Activated T-helper 2 cell treated with anti-CD3 and anti-CD28 coated beads, Interferon-gamma antibody, Interleukin-2, Interleukin-4, amounts not matched to agents 10 μg/mL and 5 μg/mL and 100 μg/mL, durations not matched to agents 14 hours and 24 hours and 36 hours (primary cell): ENCODE measurements at places on chromosomes 12 and 14. TPM values are rescaled to one million over a fixed set of nuclear protein-coding genes. Genes with fewer than 3 reads are reported as not detected.

GRCh38 chr14:80403036-80403435 is 191.7 kb upstream of the DIO2 start:
- H3K27me3 ChIP-seq: no peaks in the 10 kb centered on the region
- H3K27ac ChIP-seq: no peak overlapping the region
- DNase-seq: no peak
- no peak overlapping the region for H3K4me3 ChIP-seq
- H3K36me3 ChIP-seq: no peaks in the 10 kb centered on the region

Gene SLC41A2
- 4.3 and 8.2 TPM in 2 replicates for total RNA-seq

DNA sequence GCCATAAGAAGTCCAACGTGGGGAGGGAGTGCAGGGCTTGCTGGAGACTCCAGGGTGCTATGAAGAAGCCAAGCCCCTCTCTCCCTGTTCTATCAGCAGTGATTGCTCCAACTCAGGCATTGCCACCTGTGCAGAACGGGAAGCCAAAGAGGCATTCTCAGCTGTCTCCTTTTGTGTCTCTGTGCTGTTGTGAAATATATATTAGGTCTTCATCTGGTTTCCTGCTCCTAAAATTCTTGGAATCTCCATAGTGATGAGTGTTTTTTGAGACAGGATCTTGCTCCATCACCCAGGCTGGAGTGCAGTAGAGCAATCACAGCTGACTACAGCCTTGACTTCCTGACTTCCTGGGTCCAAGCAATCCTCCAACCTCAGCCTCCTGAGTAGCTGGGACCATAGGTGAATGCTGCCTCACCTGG is 51.2 kb upstream of the AEBP2 start:
- H3K27ac ChIP-seq: no peak overlapping the region
- H3K27me3 ChIP-seq: no peaks in the 10 kb centered on the region
- H3K4me3 ChIP-seq: no peak overlapping the region
- DNase-seq: no peak
- H3K4me1 ChIP-seq: no peaks in the 10 kb centered on the region

DNA sequence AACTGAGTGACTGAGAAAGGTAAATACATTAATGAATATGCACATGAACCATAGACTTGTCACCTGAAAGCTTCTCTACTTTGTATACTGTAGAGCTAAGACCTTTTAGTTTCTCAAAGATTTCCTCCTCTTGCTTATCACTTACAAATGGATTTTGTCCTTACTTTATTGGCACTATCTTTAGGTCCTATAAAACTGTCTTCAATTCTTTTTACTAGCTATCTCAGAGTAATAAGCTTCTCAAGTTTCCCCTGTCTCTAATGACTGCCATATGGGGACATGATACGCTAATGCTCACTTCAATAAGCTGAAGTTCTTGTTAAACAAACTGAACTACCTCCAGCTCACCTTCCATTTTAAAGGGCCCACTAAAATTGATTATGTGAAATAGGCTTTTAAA is 468.2 kb upstream of the CCDC196 start:
- no peak overlapping the region for H3K4me3 ChIP-seq
- no peak overlapping the region for H3K27ac ChIP-seq
- peaks cover 8% of the 10 kb centered on the region for H3K27me3 ChIP-seq
- DNase-seq: no peak
- no peaks in the 10 kb centered on the region for H3K4me1 ChIP-seq

- H3K36me3 ChIP-seq: no peaks in the 10 kb centered on the region
- H3K4me3 ChIP-seq: no peak overlapping the region
- DNase-seq: peak; percentile 18
- H3K27ac ChIP-seq: no peak overlapping the region
- peaks cover 5% of the 10 kb centered on the region for H3K4me1 ChIP-seq
- peaks cover 8% of the 10 kb centered on the region for H3K27me3 ChIP-seq
Measured at GRCh38 chr14:66395300-66395699, 90.9 kb upstream of the CCDC196 start.

Gene KRT79
- total RNA-seq: not detected in 2 replicates

- H3K4me3 ChIP-seq: no peak overlapping the region
- H3K36me3 ChIP-seq: no peaks in the 10 kb centered on the region
- no peaks in the 10 kb centered on the region for H3K4me1 ChIP-seq
- H3K27ac ChIP-seq: no peak overlapping the region
Measured at GRCh38 chr14:51398898-51399297, 158.9 kb downstream of the TMX1 start.

Gene RAD51AP1
- total RNA-seq: 31.0 and 34.1 TPM in 2 replicates

Gene IFI27L1
- total RNA-seq: 27.7 and 31.2 TPM in 2 replicates

Gene TPH2
- not detected in 2 replicates for total RNA-seq

Gene FAIM2
- total RNA-seq: 0.05 and 0.23 TPM in 2 replicates

Gene RNASE7
- not detected in 2 replicates for total RNA-seq

- no peaks in the 10 kb centered on the region for H3K36me3 ChIP-seq
- no peak overlapping the region for H3K4me3 ChIP-seq
- H3K4me1 ChIP-seq: peaks cover 18% of the 10 kb centered on the region
- no peak overlapping the region for H3K27ac ChIP-seq
- H3K27me3 ChIP-seq: peaks cover 3% of the 10 kb centered on the region
- no peak for DNase-seq
Measured at GRCh38 chr14:63747846-63748245, 20.0 kb upstream of the SGPP1 start.

DNA sequence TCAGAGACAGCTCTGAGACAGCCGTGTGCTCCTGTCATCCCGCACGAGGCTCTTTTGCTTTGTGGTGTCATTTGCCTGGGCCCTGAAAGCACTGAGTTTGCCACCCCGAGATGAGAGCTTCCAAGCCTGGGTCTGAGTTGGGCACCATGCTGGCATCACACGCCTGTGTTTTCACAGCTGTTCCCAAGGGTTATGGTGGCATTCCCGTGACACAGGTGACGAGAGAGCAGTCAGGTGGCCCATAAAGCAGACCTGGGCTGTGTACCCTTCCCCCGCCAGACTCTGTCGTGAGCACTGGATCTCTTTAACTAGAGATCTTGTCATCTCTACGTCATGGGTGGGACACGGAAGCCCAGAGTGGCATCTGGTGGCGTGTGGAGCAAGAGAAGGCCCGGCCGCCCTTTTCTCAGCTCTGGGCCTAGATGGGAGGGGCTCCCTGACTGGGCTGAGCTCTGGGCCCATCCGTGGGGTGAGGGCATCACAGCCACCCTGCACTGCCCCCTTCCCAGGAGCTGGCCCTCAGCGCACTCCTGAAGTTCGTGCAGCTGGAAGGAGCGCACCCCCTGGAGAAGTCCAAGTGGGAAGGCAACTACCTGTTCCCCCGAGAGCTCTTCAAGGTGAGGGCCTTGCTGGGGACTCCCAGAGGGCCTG is 2.6 kb downstream of the NOC4L start:
- peak overlapping the region; percentile 70 for H3K4me3 ChIP-seq
- peaks cover 14% of the 10 kb centered on the region for H3K36me3 ChIP-seq
- peaks cover 16% of the 10 kb centered on the region for H3K4me1 ChIP-seq
- DNase-seq: no peak
- H3K27me3 ChIP-seq: no peaks in the 10 kb centered on the region
- no peak overlapping the region for H3K27ac ChIP-seq

Gene TMEM179
- 0.18 and 0.30 TPM in 2 replicates for total RNA-seq

GRCh38 chr14:76227450-76228050 is 75.8 kb downstream of the GPATCH2L start:
- no peak for DNase-seq
- H3K4me1 ChIP-seq: no peaks in the 10 kb centered on the region
- no peak overlapping the region for H3K27ac ChIP-seq
- no peak overlapping the region for H3K4me3 ChIP-seq
- peaks cover 2% of the 10 kb centered on the region for H3K27me3 ChIP-seq

DNA sequence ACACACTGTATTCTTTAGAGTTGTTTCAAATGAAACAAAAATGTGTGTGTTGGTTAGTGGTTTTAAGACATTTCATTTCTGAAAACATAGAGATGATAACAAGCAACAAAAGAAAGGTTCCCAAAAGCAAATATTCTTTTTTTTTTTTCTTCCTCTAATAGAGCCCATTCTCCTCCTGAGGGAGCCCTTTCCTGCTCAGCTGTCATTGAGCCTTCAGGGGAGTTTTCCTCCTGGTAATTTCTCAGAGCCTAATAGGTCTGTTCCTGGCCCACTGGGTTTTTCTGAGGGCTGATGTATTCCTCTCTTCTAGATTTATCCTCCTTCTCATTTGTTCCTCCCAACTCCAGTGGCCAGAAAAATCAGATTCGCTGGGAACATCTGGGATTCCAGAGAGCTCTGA is 654.5 kb downstream of the NOVA1 start:
- H3K27ac ChIP-seq: no peak overlapping the region
- no peak for DNase-seq
- H3K4me3 ChIP-seq: no peak overlapping the region
- H3K4me1 ChIP-seq: no peaks in the 10 kb centered on the region
- no peaks in the 10 kb centered on the region for H3K27me3 ChIP-seq
